ENCODE measurements at places on chromosomes 4 and X.
A peak's percentile ranks its signal among the peaks of the same experiment; 100 is the strongest.

DNA sequence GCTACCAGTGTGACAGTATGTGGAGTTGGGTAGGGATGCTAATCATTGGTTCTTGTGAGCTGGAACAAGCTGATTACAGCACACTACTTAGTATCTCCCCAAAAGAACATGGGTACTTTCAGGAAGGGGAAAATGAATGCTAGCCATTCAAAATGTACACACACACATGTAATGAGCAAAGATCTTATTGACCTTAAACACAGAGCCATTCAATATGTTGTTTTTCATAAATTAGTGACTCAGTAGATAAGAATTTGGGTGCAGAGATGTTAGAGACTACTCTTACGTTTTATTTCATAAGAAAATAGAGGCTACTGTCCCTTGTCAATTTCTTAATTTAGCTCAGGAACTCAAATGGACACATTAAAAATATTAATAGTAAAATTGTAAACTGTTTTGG is 509.5 kb upstream of the ATOH1 start:
- DNase-seq = no peak

- DNase-seq = no peak
Observed at GRCh38 chrX:134180601-134181274, 56.2 kb upstream of the CCDC160 start.

- no peak for DNase-seq
Observed at GRCh38 chrX:46757593-46757992, 1.3 kb downstream of the SLC9A7 start.

DNA sequence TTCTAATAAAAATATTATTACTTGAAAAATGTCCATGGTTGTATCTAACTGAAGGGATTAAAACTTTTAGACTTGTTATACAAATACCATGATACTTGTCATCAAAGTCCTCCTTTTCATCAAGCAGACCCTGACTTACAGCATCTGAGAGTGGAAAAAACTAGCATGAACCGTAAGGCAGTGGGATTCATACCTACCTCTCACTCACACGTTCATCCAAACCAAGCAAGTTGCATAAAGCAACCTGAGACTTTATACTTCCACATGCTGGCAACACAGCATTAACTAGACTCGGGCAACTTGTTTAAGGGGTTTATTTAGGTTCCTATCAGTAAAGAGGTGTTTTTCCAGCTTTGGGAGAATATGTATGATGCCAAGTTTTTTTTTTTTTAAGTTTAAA is 22.6 kb upstream of the TLR7 start:
- DNase-seq = no peak

GRCh38 chr4:153729895-153730294 is 29.9 kb downstream of the RNF175 start:
- no peak for DNase-seq

DNA sequence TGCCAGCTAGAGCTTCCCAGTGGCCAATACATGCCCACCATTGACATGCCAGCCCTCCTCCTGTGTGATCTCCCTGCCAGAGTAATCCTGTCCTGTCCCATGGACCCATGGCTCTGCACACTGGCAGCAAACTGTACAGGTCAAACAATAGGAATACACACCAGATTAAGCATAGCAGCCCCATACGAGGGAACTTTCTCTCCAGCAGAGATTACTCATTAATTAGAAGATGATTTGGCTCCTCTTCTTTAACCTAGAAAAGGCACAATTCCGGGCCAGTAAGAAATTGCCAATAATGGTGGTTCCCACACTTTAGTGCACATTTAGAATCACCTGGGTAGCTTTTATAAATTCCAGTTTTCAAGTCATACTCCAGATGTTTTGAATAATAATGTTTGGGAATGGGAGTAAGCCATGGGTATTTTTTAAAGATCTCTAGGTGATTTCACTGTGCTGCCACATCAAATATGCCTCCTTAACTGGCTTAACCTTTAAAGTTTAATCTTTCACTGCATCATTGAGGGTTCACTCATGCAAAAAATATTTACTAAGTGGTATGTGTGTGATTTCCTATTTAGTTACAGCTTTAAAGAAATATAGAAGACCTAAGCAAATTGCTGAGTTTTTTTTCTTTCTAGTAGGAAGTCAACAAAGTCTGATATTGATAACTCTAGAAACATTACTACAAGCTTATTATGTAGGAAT is 277.6 kb upstream of the NWD2 start:
- no peak for DNase-seq

- no peak for DNase-seq
Observed at GRCh38 chr4:566508-567295, 9.4 kb downstream of the TMEM271 start.

GRCh38 chr4:4374388-4375098 is 12.4 kb upstream of the NSG1 start:
- DNase-seq = no peak

DNA sequence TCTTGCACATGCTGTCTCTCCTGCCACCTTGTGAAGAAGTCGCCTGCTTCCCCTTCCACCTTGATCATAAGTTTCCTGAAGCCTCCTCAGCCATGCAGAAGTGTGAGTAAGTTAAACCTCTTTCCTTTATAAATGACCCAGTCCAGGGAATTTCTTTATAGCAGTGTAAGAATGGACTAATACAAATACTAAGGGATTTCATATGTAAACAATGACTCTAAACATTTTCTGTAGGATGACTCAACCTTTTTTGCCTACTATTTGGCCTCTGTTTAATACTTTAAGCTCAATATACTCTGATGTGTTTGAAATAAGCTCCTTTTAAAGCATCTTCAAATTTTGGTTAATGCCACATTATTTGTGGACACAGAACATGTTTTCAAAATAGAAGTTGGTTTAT is 813.5 kb upstream of the SLIT2 start:
- no peak for DNase-seq

- DNase-seq = no peak
Observed at GRCh38 chr4:137700751-137701150, 168.5 kb upstream of the PCDH18 start.

DNA sequence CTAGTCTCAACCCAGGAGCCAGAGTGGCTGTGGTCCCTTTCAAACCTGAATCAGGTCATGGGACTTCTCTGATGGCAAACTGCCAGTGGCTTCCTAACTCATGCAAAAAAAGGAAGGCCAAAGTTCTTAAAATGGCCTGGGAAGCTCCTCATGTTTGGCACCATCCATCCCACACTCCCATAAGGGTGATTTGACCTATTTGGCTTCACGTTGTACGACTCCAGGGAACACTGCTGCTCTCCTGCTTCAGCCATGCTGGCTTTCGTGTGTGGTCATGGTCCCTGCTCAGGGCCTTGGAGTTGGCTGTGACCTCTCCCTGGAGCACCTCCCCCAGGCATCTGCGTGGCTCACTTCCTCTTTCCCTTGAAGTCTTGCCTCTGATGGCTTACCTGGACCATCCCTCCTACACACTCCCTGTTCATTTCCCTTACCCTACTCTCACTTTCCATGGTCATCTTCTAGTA is 12.8 kb upstream of the TMSB4X start:
- no peak for DNase-seq

GRCh38 chr4:56276547-56276946 is 110.7 kb downstream of the AASDH start:
- no peak for DNase-seq

GRCh38 chrX:12332786-12333347 is 194.6 kb downstream of the FRMPD4 start:
- no peak for DNase-seq

GRCh38 chr4:144338148-144338547 is 197.6 kb upstream of the GYPA start:
- no peak for DNase-seq

GRCh38 chrX:152638443-152638904 is 779 bp downstream of the GABRQ start:
- DNase-seq = no peak

DNA sequence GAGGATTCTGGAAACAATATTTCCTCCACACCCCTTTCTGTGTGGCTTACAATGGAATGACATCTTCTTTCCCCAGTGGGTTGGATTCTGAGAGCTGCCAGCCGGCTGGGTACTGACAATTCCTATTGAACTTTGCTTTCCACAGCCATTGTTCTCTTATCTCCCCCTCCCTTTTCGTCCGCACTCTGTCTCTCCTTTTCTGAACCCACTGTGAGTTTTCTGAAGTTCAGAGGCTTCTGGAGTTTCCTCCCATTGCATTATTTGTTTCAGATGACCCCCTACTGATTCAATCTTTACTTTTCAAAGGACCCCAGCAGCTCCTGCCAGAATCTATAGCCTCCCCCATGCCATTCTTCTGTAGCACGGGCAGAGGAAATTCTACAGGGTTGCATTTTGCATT is 10.4 kb downstream of the SMPX start:
- no peak for DNase-seq

GRCh38 chr4:38664706-38665401 is 855 bp downstream of the KLF3 start:
- DNase-seq = no peak

GRCh38 chrX:45697591-45697990 is 496.9 kb upstream of the DIPK2B start:
- no peak for DNase-seq

GRCh38 chrX:7286168-7286837 is 138.3 kb upstream of the PUDP start:
- DNase-seq = no peak

- DNase-seq = no peak
Observed at GRCh38 chr4:146381263-146381872, 140.4 kb downstream of the SLC10A7 start.

GRCh38 chrX:149286940-149287349 is 218.2 kb downstream of the IDS start:
- peak; percentile 5 for DNase-seq

DNA sequence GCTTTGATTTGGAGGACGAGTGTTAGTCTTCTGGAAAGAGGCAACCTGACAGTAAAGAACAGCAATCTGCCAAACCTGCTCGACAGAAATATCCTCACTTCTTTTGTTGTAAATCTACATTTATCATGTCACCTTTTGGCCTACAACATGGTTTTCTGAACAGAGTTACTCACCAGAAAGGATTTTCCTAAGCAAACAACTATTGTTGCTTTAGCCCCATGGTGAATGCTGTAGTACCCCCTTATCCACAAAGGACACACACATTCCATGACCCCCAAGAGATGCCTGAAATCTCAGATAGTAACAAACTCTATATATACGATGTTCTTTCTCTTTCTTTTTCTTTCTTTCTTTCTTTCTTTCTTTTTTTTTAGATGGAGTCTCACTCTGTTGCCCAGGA is 42.7 kb downstream of the TMEM150C start:
- DNase-seq = no peak

GRCh38 chr4:87489678-87490077 is 39.5 kb downstream of the SPARCL1 start:
- DNase-seq = no peak

- no peak for DNase-seq
Observed at GRCh38 chr4:16224264-16225166, 1.8 kb downstream of the TAPT1 start.

- no peak for DNase-seq
Observed at GRCh38 chr4:174154215-174154854, 129.1 kb downstream of the FBXO8 start.

GRCh38 chrX:21798677-21799219 is 40.7 kb upstream of the MBTPS2 start:
- no peak for DNase-seq

DNA sequence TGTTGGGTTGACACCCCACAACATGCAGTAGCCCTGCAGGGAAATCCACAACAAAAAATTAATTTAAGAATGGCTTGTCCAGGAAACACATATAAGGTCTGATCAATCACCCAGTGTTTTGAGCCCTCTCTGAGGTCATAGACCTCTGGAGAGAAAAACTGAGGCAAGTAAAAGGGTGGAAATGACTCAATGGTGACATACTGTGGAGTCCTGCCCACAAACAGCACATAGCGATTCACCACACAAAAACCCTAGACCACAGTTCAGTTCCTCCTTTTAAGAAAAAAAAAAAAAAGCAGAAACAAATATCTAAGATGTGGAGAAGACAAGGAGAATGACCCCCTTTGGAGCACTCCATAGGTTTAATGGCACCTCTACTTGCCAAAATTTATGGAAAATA is 2691.0 kb downstream of the PCDH7 start:
- DNase-seq = no peak

DNA sequence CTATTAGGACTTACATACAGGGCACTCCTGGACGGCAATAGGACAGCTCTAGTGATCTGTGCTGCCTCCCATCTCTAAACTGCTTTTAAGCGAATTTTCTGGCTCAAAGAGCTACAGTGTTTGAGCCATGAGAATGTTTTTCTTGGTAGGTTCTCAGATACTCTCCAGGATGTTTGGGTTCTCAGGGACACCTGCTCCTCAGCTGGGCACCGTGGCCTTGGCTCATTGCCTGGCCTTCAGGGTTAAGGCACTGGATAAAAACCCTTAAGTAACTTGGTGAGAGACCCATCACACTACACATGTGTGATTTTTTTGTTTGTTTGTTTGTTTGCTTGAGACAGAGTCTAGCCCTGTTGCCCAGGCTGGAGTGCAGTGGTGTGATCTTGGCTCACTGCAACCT is 38.5 kb upstream of the HERC5 start:
- no peak for DNase-seq

DNA sequence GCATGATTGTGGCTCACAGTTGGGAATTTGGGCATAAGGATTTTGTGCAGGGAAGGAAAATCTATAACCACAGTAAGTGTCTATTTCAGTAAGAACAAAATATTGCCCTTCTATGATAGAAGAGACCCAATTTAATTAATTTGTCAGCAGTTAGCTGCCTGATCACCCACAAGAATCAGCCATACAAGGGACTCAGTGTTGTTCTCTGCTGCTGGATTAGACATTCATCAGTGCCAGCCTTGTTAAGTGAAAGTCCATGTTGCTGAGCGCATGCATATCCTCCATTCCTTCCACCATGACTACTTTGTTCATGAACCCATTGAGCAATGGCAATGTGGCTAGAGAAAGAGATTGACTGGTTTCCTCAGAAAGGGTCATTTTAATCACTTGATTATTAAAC is 125.3 kb upstream of the PDHA2 start:
- no peak for DNase-seq

- no peak for DNase-seq
Observed at GRCh38 chr4:128527351-128527750, 239.7 kb upstream of the PGRMC2 start.

DNA sequence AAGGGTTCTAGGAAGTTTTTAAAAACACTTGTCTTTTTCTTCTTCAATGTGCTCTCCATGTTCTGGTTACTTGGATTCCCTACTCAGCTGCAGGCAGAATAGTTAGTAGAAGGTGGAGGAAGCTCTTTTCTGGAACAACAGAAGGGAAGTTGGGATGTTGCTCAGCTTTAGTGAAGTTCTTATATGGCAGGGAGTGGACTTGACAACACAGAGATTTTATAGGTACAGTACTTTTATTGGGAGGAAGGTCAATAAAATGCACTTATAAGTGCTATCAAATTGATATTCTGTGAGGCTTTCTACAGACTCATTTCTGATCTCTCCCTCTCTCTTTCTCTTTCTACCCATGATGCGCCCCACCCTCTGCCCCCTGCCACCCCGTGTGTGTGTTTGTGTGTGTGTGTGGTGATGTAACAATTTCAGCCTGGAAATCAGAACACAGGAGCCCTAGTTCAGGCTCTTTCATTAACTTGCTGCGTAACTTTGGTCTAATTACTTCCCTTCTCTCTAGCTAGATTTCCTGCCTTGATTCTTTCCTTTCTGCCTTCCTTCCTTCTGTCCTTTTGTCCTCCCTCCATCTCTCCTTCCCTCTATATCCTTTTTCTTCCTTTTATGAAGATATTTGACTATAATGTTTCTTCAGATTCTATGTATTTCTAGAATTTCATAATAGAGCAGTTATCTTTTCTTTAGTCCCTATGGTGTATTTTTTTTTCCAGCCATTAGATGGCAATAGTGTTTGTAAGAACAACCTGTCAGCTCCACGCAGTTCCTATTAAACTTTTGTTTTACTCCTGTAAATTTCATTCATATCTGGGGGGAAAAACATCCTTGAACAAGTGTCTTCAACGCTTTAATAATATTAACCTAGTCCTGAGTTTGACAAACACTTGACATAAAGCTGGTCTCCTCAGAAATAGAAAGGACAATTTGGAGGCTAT is 37.1 kb downstream of the HEPH start:
- no peak for DNase-seq

Measured in stimulated activated CD4-positive, alpha-beta T cell treated with anti-CD3 and anti-CD28 coated beads, TNF-alpha, amount 100 ng/mL, for 1 hour (primary cell).